ENCODE measurements at places on chromosomes 6 and 20. TPM values are rescaled to one million over a fixed set of nuclear protein-coding genes. Genes with fewer than 3 reads are reported as not detected.

GRCh38 chr6:97443408-97444080, 160.5 kb upstream of the MMS22L start:
- no peak for DNase-seq

DNA sequence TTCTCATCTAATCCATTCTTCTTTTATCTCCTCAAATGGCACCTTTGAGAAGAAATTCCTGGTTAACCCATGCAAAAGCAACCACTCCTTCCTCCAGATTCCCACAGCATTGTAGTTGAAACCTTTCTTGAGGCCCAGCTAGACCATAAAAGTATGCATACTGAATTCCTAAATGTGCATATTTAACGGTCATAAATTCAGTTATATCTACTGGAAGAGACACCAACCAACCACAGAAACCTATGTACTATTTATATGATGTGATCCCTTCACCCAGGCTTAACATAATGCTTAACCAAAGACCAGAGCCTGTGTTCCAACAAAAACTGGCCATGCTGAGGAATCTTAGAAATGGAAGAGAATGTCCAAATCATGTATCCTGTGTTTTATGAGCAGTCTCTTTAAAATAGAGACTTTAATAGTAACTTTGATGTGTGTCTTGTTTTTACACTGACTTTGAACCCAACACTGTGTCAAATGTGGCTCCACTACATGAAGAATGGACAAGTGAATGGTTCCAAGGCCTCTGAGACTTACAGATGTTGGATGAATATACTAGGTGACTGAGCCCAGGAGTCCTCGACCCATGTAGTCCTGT, 11.4 kb upstream of the TAF8 start:
- no peak for DNase-seq

DNA sequence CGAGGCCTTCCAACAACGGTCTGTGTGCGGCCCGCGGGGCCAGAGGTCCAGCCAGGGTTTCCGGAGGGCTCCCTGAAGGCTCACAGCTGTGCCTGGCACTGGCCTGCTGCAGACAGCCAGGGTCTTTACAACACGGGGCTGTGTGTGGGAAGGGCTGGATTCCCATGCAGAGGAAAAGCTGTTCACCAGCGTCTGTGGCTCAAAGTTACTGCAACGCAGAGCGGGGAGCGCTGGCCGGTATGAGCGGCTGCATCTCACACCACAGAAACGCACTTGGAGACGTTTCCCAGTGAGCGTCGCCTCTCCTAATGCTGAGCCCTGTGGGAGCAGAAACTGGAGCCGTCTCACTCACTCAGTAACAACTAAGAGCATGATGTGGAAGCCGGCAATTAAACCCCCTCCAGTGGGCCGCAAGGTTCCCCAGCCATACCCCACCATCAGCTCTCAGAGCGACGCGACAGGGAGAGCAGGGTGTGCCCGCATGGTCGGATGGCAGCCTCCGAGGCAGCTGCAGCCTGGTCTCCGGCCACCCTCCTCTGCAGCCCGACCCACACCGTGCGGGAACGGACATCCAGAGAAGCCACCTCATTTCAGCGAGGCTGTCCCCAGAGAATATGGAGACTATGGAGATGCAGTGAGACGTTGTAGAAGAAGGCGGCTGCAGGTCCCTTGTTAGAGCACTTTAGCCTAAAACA, 42.6 kb downstream of the DLL1 start:
- DNase-seq, result no peak

DNA sequence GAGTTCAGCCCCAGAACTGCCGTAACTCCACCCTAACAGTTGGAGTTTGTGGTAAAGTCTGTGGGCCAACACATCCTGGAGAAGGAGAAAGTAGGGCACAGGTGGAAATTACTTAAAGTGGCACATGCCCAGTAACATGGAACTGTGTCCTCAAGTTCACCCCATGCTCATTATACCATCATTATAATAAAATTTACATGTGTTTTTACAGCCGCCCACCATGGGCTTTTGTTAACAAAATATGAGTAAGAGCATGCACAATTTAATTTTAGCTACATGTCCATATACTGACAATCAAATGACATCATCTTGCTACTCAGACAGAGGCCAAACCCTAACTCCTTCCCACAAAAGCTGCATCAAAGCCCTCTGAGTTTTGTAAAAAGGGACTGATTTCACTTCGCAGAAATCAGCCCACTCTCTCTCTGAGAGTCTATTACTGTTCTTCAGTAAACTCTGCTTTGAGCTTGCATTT, 17.3 kb upstream of the ELOVL4 start:
- DNase-seq, result no peak

DNA sequence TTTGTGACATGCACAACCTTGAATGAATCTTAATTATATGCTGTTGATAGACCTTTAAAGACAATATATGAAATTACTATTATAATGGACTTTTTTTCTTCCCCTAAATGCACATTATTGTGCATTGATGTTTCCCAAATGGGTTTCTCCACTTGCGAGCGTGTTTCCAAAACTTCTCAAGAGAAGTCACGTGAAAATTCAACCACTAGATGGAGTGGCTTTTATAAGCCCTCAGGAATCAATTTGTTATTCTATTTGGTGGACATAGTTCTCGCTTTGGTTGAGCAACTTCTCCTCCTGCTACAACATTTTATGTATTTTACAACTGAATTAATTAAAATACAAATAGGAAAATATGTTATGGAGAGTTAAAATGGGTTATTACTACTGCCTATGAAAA, 9.0 kb downstream of the CNR1 start:
- no peak for DNase-seq

GRCh38 chr6:161186173-161186769, 87.6 kb downstream of the AGPAT4 start:
- no peak for DNase-seq

GRCh38 chr6:156379392-156380289, 397.5 kb upstream of the ARID1B start:
- no peak for DNase-seq

DNA sequence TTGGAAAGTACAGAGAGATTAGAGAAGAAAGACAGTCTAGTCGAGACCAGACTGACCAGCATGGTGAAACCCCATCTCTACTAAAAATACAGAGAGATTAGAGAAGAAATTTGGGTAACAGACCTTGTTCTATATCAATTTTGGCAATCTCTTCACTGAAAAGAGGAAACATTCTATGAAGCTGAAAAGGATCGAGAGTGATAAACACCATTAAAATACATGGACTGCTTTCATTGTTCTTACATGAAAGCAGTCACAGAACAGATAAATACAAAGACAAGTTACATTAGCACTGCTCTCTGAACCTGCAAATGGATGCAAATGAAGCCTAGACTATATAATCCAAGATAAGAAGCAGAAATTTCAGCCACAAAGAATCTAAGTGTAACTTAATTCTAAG, 8.4 kb upstream of the OPRM1 start:
- DNase-seq, result no peak

GRCh38 chr6:157272372-157272771, 50.9 kb downstream of the TMEM242 start:
- no peak for DNase-seq

GRCh38 chr6:147057188-147057587, 147.0 kb upstream of the STXBP5 start:
- no peak for DNase-seq

Gene SAMD3
- total RNA-seq, result 70.5 TPM

Gene C20orf204
- 7.2 TPM for total RNA-seq

Gene THBD
- total RNA-seq, result not detected

Gene HRH3
- total RNA-seq, result not detected

Data from activated CD4-positive, alpha-beta memory T cell treated with anti-CD3 and anti-CD28 coated beads, Interleukin-2, amount 10 ng/mL, durations not matched to agents 7 days and 5 days (primary cell).